Germinal center (tissue), 1 donor: ENCODE measurements at places on chromosomes 3 and 15.
A peak's percentile ranks its signal among the peaks of the same experiment; 100 is the strongest.

DNA sequence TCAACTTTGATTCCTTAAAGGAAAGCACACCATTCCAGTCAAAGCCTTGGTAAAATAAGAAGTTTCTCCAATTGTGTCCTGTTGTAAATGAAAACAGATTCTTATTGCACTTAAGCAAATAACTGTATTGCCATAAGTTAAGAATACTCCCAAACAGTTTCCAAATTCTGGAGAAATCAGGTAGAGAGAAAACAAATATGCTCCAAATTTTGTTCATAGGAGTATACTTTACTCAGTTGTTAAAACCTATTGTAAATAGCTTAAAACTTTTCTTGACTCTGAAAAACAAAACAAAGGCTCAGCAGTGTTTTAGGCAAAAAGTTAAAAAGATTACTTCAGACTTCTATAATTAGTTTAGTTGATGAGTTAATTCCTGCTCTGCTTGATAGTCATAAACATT lies 42.4 kb downstream of the LNP1 start:
- no peak for DNase-seq

DNA sequence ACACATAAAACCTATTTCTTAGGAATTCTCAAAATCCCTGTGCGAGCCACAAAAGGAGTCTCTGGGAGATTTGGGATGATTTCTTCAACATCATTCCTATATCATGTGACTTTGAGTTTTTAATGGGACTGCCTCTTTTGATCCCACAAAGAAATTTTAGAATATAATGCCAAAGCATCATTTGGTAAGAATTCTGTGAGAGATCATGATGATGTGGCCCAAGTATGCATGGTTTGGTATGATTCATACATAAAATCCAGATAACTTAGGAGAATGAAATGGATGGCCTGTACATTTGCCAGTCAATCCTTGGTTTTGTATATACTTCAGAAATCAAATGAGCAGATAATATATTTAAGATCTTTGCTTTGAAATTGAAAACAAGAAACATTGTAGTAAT lies 61.3 kb downstream of the UBE2E2 start:
- DNase-seq = no peak

GRCh38 chr3:177589911-177590381 lies 392.7 kb upstream of the TBL1XR1 start:
- DNase-seq = no peak

DNA sequence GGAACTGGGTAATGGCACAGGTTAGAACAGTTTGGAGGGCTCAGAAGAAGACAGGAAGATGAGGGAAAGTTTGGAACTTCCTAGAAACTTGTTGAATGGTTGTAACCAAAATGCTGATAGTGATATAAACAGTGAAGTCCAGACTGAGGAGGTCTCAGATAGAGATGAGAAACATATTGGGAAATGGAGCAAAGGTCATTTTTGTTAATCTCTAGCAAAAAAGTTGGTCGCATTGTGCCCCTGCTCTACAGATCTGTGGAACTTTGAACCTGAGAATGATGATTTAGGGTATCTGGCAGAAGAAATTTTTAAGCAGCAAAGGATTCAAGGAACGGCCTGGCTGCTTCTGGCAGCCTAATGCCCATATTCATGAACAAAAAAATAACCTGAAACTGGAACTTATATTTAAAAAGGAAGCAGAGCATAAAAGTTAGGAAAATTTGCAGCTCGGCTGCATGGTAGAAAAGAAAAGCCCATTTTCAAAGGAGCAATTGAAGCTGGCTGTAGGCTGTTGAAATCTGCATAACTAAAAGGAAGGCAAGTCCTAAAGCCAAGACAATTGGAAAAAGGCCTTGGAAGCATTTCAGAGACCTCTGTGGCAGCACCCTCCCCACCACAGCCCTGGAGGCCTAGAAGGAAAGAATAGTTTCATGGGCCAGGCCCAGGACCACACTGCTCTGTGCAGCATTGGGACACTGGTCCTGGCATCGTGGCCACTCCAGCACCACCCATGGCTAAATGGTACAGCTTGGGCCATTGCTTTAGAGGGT lies 182.6 kb upstream of the CD96 start:
- no peak for DNase-seq

DNA sequence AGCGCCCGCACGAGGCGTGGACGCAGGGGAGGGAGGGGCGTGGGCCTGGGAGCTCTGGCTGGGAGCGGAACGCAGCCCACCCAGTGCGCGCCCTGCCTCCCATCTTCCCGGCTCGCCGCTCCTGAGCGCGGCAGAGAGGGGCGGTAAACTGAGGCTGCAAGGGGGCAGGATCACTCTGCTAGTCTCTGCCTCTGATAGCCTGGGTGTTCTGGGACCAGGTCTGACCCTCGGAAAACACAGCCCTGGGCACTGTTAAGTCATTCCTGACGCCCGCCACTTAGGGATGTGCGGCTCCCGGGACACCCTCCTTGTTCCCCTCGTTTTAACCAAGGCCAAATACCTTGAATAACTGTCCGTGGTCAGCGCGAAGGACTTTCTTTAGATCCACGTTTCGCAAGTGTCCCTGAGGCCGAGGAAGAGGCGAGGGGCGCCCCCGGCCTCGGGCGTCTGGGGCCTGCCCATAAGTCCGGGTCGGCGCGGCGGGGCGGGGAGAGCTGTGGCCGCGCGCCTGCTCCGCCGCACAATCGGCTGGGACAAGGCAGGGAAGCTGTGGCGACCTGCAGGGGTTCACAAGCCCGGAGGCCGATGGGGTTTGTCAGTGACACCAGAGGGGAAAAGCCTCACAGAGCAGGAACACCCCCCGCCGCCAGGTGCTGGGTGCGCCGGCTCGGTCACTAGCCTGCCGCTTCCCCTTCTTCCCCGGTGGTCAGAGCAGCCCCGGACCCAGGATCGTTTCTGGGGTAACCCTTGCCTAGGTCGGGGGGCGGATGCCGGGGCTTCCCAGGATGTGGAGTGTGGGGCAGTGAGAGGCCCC lies 1.5 kb downstream of the ITPKA start:
- DNase-seq = peak; percentile 61

DNA sequence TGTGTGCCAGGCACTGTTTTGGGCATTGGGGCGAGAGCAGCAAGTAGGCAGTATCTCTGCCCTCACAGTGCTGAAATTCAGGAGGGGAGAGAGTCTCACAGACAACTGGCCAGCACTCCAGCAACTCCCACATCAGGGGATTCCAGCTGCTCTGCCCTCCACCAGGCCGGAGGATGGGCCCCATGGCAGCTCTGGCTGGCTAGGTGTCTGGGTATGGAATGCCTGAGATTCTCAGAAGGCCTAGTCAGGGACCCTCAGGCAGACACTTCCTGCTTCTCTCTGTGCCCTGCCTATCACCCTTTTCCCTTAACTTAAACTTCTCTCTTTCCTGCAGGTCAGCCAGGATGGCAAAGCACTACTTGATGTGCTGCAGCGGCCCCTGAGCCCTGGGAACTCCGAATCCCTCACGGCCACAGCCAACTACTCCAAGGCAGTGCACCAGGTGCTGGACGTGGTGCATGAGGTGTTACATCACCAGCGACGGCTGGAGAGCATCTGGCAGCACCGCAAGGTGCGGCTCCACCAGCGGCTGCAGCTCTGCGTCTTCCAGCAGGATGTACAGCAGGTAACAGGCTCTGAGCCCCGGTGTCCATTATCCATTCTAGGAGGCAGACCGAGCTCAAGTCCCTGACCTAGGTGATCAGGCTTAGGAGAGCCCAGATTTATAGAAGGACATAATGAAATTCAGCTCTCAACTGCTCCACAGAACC lies 342.2 kb upstream of the ROPN1 start:
- no peak for DNase-seq

GRCh38 chr15:28914046-28914445 lies 28.3 kb downstream of the APBA2 start:
- no peak for DNase-seq

- DNase-seq = peak; percentile 62
These were observed 792 bp downstream of the ATP13A3 start for GRCh38 chr3:194485881-194486539.

DNA sequence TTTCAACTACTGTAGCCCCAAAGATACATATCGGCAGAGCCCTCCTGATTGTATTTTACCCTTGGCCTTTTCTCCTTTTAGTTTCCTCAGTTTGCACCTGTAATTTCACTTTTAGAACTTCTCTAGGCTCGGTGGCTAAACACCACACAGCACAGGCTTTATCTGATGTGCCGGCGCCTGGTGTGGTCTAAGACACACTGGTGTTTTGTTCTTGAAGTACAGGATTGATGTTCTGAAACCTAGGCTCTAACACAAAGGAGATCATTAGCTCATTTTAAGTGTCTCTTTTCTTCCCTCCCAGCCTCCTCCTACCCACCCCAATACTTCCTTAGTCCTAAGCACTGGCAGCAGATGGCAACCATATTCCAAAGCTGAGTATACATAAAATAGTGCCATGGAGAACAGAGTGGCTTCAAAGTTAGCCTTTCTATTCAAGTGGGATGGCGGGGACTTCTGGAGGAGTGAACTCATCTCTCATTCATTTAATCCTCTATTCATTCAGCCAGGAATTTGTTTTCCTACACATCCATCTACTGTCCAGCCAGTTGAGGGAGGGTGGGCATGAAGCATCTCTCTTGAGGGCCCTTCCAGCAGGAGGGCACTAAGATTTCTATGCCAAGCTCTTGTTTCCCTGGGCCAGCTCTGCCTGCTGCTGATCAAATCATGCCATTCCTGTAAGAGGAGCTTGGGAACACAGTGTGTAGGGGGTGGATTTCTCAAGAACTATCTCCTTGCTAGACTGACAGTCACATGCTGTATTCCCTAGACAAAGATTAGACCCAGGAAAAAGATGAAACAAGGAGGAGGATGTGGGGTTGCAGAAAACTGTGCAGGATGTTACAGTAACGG lies 71.2 kb downstream of the TIGIT start:
- DNase-seq = no peak
